ENCODE measurements at places on chromosomes 12 and 14.
A peak's percentile ranks its signal among the peaks of the same experiment; 100 is the strongest.

GRCh38 chr12:3199551-3200031, 122.4 kb downstream of the TSPAN9 start:
- H3K27me3 ChIP-seq, result peaks cover 44% of the 10 kb centered on the region
- no peak overlapping the region for H3K4me3 ChIP-seq
- H3K36me3 ChIP-seq, result no peaks in the 10 kb centered on the region
- no peak for DNase-seq
- no peak overlapping the region for H3K27ac ChIP-seq
- H3K4me1 ChIP-seq, result peaks cover 6% of the 10 kb centered on the region

- DNase-seq, result no peak
- H3K27me3 ChIP-seq, result peaks cover 23% of the 10 kb centered on the region
- H3K36me3 ChIP-seq, result no peaks in the 10 kb centered on the region
- H3K4me3 ChIP-seq, result no peak overlapping the region
Measured at GRCh38 chr12:104551-105081, 38.0 kb downstream of the IQSEC3 start.

DNA sequence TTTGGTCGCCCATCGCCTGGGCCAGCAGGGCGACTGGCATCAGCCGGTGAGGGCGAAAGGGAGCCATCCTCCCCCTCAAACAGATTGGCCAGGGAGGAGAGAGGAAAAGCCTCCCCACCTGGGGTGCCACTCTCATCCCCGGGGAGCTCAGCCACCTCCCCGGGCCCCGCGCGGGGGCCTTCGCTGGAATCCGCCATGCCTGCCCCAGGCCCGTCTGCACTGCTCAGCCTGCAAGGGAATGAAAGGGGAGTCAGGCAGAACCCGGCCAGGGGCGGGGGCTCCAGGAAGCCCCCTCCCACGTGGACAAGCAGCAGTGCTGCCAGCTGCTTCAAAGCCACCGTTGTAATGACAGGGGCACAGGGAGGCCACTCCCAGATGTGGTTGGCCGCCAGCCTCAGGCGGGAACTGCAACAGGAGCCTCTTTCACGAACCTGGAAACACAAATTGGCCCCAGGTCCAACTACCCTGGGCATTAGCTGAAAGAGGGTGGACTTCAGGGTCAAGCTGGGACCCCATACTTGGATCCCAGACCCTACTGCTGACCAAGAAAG, 18.5 kb downstream of the TRPV4 start:
- no peak for DNase-seq
- H3K4me3 ChIP-seq, result no peak overlapping the region
- H3K4me1 ChIP-seq, result no peaks in the 10 kb centered on the region
- H3K36me3 ChIP-seq, result no peaks in the 10 kb centered on the region
- no peak overlapping the region for H3K27ac ChIP-seq

GRCh38 chr12:129549656-129550055, 354.2 kb downstream of the TMEM132D start:
- H3K27ac ChIP-seq, result no peak overlapping the region
- H3K27me3 ChIP-seq, result peaks cover 2% of the 10 kb centered on the region
- no peaks in the 10 kb centered on the region for H3K36me3 ChIP-seq
- no peaks in the 10 kb centered on the region for H3K4me1 ChIP-seq
- no peak overlapping the region for H3K4me3 ChIP-seq
- no peak for DNase-seq

- H3K27me3 ChIP-seq, result peaks cover 48% of the 10 kb centered on the region
- no peaks in the 10 kb centered on the region for H3K36me3 ChIP-seq
- peak within 1 kb of the TSS; percentile 83 for H3K4me3 ChIP-seq
- H3K4me1 ChIP-seq, result peaks cover 3% of the 10 kb centered on the region
- H3K27ac ChIP-seq, result no peak within 1 kb of the TSS
Measured at GRCh38 chr14:50559990-50560930, at the start of gene ATL1. Gene ATL1, plus strand, starts transcription at chr14:50560145. Its CDS starts 121 bp downstream, at chr14:50560266.

DNA sequence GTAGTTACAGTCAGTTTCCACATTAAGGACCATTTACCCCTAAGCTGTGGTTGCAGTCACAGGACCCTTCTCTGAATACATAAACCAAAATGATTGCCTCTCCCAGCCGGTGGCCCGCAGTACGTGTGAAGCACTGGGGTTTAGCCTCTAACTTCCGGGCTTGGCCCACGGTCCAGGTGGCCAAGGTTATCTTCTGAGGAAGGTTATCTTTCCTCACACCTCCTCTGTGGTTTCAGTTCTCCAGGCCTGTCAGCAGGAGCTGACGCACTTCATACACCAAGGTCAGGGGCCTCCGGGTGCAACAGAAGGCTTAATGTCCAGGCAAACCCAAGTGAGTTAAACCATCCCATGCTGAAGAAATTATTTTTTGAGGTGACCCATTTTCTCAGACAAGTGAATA, 291.0 kb upstream of the FKBP4 start:
- no peaks in the 10 kb centered on the region for H3K36me3 ChIP-seq
- H3K4me3 ChIP-seq, result no peak overlapping the region
- no peak for DNase-seq
- H3K4me1 ChIP-seq, result peaks cover 3% of the 10 kb centered on the region

DNA sequence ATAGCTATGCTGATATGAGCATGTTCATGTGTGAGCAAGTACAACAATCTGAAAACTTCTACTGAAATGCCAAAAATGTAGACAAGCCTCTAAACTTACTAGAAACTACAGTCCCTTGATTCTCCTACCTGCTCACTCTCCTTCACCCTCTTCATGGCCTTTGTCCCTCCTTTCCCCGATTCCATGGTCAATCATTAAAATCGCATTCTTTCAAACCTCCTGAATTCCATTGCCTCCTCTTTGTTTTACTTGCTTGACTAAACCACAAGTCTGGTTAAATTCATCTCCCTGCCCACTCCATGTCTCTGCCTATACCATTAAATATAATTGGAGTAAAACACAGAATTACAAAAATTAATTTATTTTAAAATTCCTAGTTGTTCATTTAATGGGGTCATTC, 33.0 kb upstream of the SSTR1 start:
- peaks cover 3% of the 10 kb centered on the region for H3K27me3 ChIP-seq
- DNase-seq, result no peak
- H3K4me1 ChIP-seq, result no peaks in the 10 kb centered on the region
- H3K36me3 ChIP-seq, result no peaks in the 10 kb centered on the region

- H3K4me3 ChIP-seq, result no peak overlapping the region
- H3K36me3 ChIP-seq, result no peaks in the 10 kb centered on the region
- peak; percentile 29 for DNase-seq
- H3K4me1 ChIP-seq, result peaks cover 6% of the 10 kb centered on the region
- no peaks in the 10 kb centered on the region for H3K27me3 ChIP-seq
- peak overlapping the region; percentile 80 for H3K27ac ChIP-seq
Measured at GRCh38 chr12:14845350-14845750, 2.0 kb upstream of the ART4 start.

- peaks cover 40% of the 10 kb centered on the region for H3K4me1 ChIP-seq
- H3K27me3 ChIP-seq, result peaks cover 64% of the 10 kb centered on the region
- DNase-seq, result no peak
- H3K36me3 ChIP-seq, result no peaks in the 10 kb centered on the region
Measured at GRCh38 chr12:49339464-49339861, 2.5 kb upstream of the C1QL4 start.

- peaks cover 36% of the 10 kb centered on the region for H3K4me1 ChIP-seq
- H3K36me3 ChIP-seq, result no peaks in the 10 kb centered on the region
- no peak within 1 kb of the TSS for H3K27ac ChIP-seq
Measured at GRCh38 chr14:53956427-53957201, at the start of gene BMP4. Gene BMP4, minus strand, starts transcription at chr14:53956825. Its CDS starts 4,603 bp downstream, at chr14:53952222.

GRCh38 chr14:99072956-99073355, 199.0 kb downstream of the BCL11B start:
- H3K36me3 ChIP-seq, result peaks cover 8% of the 10 kb centered on the region
- no peaks in the 10 kb centered on the region for H3K27me3 ChIP-seq
- H3K4me1 ChIP-seq, result peaks cover 18% of the 10 kb centered on the region
- no peak overlapping the region for H3K27ac ChIP-seq
- no peak for DNase-seq
- H3K4me3 ChIP-seq, result no peak overlapping the region

GRCh38 chr14:104707608-104708595, 16.1 kb upstream of the ADSS1 start:
- H3K27ac ChIP-seq, result no peak overlapping the region
- peaks cover 12% of the 10 kb centered on the region for H3K36me3 ChIP-seq
- H3K4me1 ChIP-seq, result peaks cover 3% of the 10 kb centered on the region
- H3K27me3 ChIP-seq, result no peaks in the 10 kb centered on the region
- DNase-seq, result no peak

GRCh38 chr14:37143475-37143874, 28.9 kb downstream of the SLC25A21 start:
- no peak overlapping the region for H3K4me3 ChIP-seq
- no peak for DNase-seq
- H3K27ac ChIP-seq, result no peak overlapping the region
- no peaks in the 10 kb centered on the region for H3K36me3 ChIP-seq
- no peaks in the 10 kb centered on the region for H3K27me3 ChIP-seq

DNA sequence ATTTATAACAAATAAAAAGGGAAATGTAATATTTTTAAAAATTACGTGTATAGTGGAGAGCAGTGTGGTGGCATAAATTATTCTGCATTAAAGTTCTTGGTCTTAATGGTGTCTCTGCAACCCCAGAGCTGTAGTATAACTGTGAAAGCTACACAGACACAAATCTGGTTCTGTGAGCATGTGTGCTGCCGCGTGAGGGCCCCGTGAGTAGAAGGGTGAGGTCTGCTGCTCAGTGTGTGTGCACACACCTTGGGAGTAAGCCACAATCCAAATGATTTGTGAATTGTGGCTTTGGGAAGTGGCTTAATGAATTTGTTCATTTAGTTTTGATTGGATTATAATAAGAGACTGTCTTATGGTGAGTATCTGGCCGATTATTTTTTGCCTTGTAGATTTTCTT, 16.8 kb downstream of the PELI2 start:
- H3K27me3 ChIP-seq, result peaks cover 23% of the 10 kb centered on the region
- no peak for DNase-seq
- H3K4me3 ChIP-seq, result no peak overlapping the region

DNA sequence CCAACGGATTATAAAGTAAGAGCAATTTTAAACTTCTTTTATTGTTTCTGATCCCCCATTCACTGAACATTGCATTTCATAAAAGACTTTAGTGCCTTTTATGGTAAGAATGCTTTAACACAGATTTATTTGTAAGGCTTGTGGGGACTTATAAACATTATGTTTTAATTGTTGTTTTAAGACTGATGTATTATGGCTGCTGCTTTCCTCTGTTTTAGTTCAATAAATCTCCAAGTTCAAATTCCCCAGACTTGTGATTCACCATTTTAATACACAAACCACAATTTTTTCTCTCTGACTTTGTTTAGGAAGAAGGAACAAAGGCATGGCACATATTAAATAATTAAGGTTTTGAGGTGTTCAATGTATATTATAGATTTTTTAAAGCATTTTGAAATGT, 753.3 kb downstream of the SLC6A15 start:
- no peaks in the 10 kb centered on the region for H3K36me3 ChIP-seq
- no peaks in the 10 kb centered on the region for H3K4me1 ChIP-seq
- no peak overlapping the region for H3K27ac ChIP-seq
- no peak for DNase-seq
- no peak overlapping the region for H3K4me3 ChIP-seq
- no peaks in the 10 kb centered on the region for H3K27me3 ChIP-seq

DNA sequence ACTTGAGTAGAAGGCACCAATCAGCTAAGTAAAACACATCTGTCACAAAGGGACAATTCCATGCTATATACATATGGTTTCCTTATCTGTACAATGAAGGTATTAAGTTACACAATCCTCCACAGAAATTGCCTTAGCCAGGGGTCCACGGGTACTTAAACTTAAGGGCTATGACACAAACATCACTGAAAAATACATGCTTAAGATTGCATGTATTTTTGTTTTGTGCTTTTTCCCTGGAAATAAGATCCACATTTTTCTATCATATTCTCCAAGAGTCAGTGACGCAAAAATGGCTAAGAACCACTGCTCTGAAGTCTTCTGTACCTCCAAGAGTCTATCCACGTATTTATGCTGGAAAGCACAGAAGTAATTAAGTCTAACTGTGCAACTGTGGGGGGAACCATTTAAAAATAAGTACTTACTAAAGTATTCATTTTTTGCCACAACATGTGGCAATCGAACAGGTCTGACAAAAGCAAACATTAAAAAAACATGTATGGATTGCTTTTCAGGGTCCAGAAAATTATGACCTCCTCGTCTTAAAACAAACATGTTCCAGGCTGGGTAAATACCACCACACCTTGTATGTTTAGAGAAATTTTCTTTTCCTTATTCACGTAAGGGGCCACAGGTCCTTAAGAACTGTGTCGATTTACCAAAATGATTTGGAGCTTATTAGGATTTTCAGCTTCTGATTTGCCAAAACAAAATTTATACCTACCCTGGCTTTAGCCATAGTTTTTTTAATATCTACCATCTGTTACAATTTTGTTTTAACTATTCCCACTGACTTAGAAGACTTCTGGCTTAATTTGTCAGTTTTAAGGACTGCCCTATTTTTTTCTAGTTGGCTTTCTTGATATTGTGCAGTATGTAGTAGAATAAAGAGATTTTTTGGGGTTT, 2.8 kb downstream of the SLC38A2 start:
- peak overlapping the region; percentile 96 for H3K27ac ChIP-seq
- DNase-seq, result no peak
- H3K27me3 ChIP-seq, result no peaks in the 10 kb centered on the region
- peaks cover 11% of the 10 kb centered on the region for H3K36me3 ChIP-seq
- H3K4me3 ChIP-seq, result peak overlapping the region; percentile 96

- no peaks in the 10 kb centered on the region for H3K36me3 ChIP-seq
- DNase-seq, result no peak
- no peak overlapping the region for H3K27ac ChIP-seq
- peaks cover 60% of the 10 kb centered on the region for H3K27me3 ChIP-seq
- H3K4me1 ChIP-seq, result no peaks in the 10 kb centered on the region
Measured at GRCh38 chr12:65094722-65095121, 26.4 kb downstream of the WIF1 start.

DNA sequence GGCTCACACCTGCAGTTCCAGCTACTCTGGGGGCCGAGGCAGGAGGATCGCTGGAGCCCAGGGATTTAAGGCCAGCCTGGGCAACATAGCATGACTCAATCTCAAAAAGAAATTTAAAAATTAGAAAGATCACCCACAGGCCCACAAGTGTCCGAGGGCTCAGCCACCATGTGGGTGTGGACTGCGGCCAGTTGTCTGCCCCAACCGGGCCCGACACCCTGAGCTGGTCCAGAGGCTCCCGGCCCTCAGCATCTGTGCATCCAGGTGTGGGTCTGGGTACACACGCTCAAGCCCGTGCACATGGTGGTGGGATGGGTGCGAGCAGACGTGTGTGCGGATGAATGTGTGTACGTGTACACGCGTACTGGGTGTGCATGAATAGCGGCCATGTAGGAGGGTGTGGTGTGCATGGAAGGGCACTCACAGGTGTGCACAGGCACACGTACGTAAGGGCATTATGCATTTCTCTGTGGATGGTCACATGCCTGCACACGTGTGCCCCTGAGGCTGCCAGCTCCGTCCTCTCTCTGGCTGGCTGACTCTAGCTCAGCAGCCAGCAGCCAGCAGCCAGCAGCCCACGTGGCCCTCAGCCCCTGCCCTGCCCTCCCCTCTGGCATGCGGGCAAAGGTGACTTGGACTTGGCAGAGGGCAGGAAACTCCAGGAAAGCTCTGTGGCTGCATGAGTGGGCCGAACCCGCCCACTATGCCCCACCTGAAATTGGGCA, 23.3 kb upstream of the NUDT14 start:
- no peak overlapping the region for H3K4me3 ChIP-seq
- peaks cover 15% of the 10 kb centered on the region for H3K27me3 ChIP-seq
- no peaks in the 10 kb centered on the region for H3K36me3 ChIP-seq
- H3K27ac ChIP-seq, result no peak overlapping the region
- peaks cover 21% of the 10 kb centered on the region for H3K4me1 ChIP-seq

All from naive thymus-derived CD8-positive, alpha-beta T cell (primary cell).